CD4-positive, alpha-beta T cell (primary cell): ENCODE measurements at places on chromosomes 1 and 21. TPM values are rescaled to one million over a fixed set of nuclear protein-coding genes. Genes with fewer than 3 reads are reported as not detected.

PLPPR4 gene
- not detected for total RNA-seq

OR10J1 gene
- not detected for total RNA-seq

PDZK1 gene
- not detected for total RNA-seq

CD55 gene
- total RNA-seq, result 218 TPM

ADGRB2 gene
- total RNA-seq, result 0.39 TPM

CLDN8 gene
- not detected for total RNA-seq

TRPM2 gene
- 2.9 TPM for total RNA-seq

TRAF3IP3 gene
- total RNA-seq, result 279 TPM

SELP gene
- total RNA-seq, result 1.3 TPM

NPL gene
- 0.63 TPM for total RNA-seq

ATP1A2 gene
- not detected for total RNA-seq

GBP7 gene
- total RNA-seq, result not detected

CA6 gene
- 0.20 TPM for total RNA-seq

FCRL5 gene
- not detected for total RNA-seq

NBPF3 gene
- 8.5 TPM for total RNA-seq

TMEM200B gene
- not detected for total RNA-seq

SETSIP gene
- total RNA-seq, result not detected

CSF1 gene
- 6.7 TPM for total RNA-seq

C1orf198 gene
- total RNA-seq, result 2.2 TPM

LAMC2 gene
- total RNA-seq, result not detected

BARHL2 gene
- not detected for total RNA-seq

WNT9A gene
- not detected for total RNA-seq

SMCP gene
- total RNA-seq, result not detected

ELAPOR1 gene
- 16.1 TPM for total RNA-seq

BTG2 gene
- total RNA-seq, result 849 TPM

NMNAT2 gene
- not detected for total RNA-seq

XCL1 gene
- total RNA-seq, result 0.38 TPM

NCAM2 gene
- total RNA-seq, result not detected

NCF2 gene
- total RNA-seq, result 2.9 TPM

MX2 gene
- 77.8 TPM for total RNA-seq

OLIG1 gene
- not detected for total RNA-seq

FCRL4 gene
- not detected for total RNA-seq

GPR153 gene
- 0.14 TPM for total RNA-seq

PDE4B gene
- 159 TPM for total RNA-seq

CYP4Z1 gene
- total RNA-seq, result not detected

KPRP gene
- total RNA-seq, result not detected

CRYBG2 gene
- total RNA-seq, result 1.3 TPM

ESRRG gene
- not detected for total RNA-seq

HAO2 gene
- not detected for total RNA-seq

S100B gene
- 0.52 TPM for total RNA-seq

MAN1A2 gene
- total RNA-seq, result 45.6 TPM

MASP2 gene
- 0.53 TPM for total RNA-seq

PRR9 gene
- total RNA-seq, result not detected

TXNIP gene
- 1,358 TPM for total RNA-seq
